ENCODE measurements at places on chromosomes 3 and 15. TPM values are rescaled to one million over a fixed set of nuclear protein-coding genes. Genes with fewer than 3 reads are reported as not detected.
A peak's percentile ranks its signal among the peaks of the same experiment; 100 is the strongest.

The DLL4 gene
- total RNA-seq: 257 TPM

The CRYBG3 gene
- total RNA-seq: 18.5 TPM

The CD86 gene
- total RNA-seq: not detected

The PLAAT1 gene
- total RNA-seq: 1.7 TPM

The LRTM1 gene
- total RNA-seq: not detected

The GPR62 gene
- not detected for total RNA-seq

The PODXL2 gene
- 16.4 TPM for total RNA-seq

The EPHB3 gene
- 4.3 TPM for total RNA-seq

GRCh38 chr3:52530918-52531826 lies 2.5 kb downstream of the NT5DC2 start:
- peaks cover 15% of the 10 kb centered on the region for H3K36me3 ChIP-seq
- H3K27me3 ChIP-seq: peaks cover 32% of the 10 kb centered on the region
- H3K4me1 ChIP-seq: peaks cover 13% of the 10 kb centered on the region
- no peak overlapping the region for H3K27ac ChIP-seq
- DNase-seq: peak; percentile 9
- no peak overlapping the region for H3K4me3 ChIP-seq

GRCh38 chr3:126498929-126499328 lies 18.6 kb downstream of the UROC1 start:
- peaks cover 6% of the 10 kb centered on the region for H3K27me3 ChIP-seq
- H3K36me3 ChIP-seq: no peaks in the 10 kb centered on the region
- H3K4me3 ChIP-seq: no peak overlapping the region

DNA sequence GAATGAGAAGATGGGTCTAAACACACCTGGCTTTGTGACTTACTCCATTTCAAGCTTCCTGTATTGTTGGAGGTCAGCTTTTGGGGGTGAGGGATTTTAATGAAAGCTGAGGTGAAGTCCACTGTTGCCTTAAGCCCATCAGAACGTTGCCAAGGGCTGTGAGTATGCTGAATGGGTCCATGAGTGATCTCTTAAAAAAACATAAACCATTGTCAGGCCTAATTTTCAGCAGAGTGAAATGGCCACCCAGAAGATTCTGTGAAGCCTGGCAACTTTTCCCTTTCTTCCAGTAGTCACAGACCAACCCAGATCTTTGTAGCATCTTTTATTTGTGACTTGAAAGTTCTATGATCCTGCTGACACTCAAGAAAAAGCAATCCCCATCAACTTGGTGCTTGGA lies 87.0 kb downstream of the SMAD3 start:
- peaks cover 25% of the 10 kb centered on the region for H3K4me1 ChIP-seq
- H3K4me3 ChIP-seq: no peak overlapping the region
- no peak for DNase-seq
- no peaks in the 10 kb centered on the region for H3K36me3 ChIP-seq
- H3K27me3 ChIP-seq: peaks cover 2% of the 10 kb centered on the region

GRCh38 chr3:158452334-158452733 lies 118.7 kb upstream of the MLF1 start:
- no peak for DNase-seq
- no peaks in the 10 kb centered on the region for H3K36me3 ChIP-seq
- no peak overlapping the region for H3K27ac ChIP-seq
- H3K4me3 ChIP-seq: no peak overlapping the region
- no peaks in the 10 kb centered on the region for H3K4me1 ChIP-seq

GRCh38 chr3:171417137-171417536 lies 43.1 kb downstream of the TNIK start:
- no peak overlapping the region for H3K4me3 ChIP-seq
- no peaks in the 10 kb centered on the region for H3K27me3 ChIP-seq
- no peaks in the 10 kb centered on the region for H3K36me3 ChIP-seq
- DNase-seq: no peak

GRCh38 chr3:53005854-53006513 lies 39.9 kb downstream of the SFMBT1 start:
- no peaks in the 10 kb centered on the region for H3K36me3 ChIP-seq
- no peak overlapping the region for H3K27ac ChIP-seq
- peaks cover 2% of the 10 kb centered on the region for H3K27me3 ChIP-seq
- no peak for DNase-seq

GRCh38 chr3:94019659-94020058 lies 8.7 kb downstream of the STX19 start:
- DNase-seq: no peak
- no peaks in the 10 kb centered on the region for H3K27me3 ChIP-seq
- no peak overlapping the region for H3K27ac ChIP-seq
- H3K4me3 ChIP-seq: no peak overlapping the region
- no peaks in the 10 kb centered on the region for H3K4me1 ChIP-seq
- H3K36me3 ChIP-seq: no peaks in the 10 kb centered on the region

DNA sequence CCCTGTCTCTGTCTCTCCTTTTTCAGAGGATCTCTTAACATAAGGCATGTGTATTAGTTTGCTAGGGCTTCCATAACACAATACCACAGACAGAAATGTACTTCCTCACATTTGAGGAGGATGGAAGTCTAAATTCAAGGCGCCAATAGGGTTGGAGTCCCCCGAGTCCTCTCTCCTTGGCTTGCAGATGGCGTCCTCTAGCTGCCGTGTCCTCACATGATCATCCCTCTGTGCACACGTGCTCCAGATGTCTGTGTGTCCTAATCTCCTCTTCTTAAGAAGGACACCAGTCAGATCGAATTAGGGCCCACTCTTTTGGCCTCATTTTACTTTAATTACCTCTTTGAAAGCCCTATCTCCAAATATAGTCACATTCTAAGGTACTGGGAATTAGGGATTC lies 23.0 kb upstream of the BFSP2 start:
- H3K27me3 ChIP-seq: peaks cover 9% of the 10 kb centered on the region
- peaks cover 8% of the 10 kb centered on the region for H3K36me3 ChIP-seq
- no peak overlapping the region for H3K27ac ChIP-seq

DNA sequence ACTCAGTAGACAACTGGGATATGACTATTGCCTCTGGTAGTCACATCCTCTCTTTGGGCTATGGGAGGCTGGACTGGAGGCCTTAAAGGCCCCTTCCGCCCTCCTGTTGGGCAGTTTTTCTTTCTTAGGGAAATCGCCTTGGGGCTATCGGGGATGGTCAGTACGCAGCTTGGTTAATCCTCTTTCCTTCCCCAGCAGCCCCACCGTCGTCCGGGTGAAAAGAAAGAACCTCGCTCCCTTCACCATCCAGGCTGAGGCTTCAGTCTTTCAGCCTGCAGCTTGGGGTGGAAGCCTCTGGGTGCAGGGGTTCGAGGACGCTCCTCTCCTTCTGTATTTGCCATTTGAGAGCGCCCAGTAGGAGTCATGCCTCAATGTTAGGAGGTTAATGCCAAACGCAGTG lies 641 bp upstream of the ST6GAL1 start:
- peak overlapping the region; percentile 70 for H3K27ac ChIP-seq
- peaks cover 31% of the 10 kb centered on the region for H3K4me1 ChIP-seq
- no peak for DNase-seq
- peaks cover 6% of the 10 kb centered on the region for H3K27me3 ChIP-seq
- peak overlapping the region; percentile 98 for H3K4me3 ChIP-seq

GRCh38 chr15:42314818-42315217 lies 41.6 kb upstream of the TMEM87A start:
- no peaks in the 10 kb centered on the region for H3K27me3 ChIP-seq
- H3K4me3 ChIP-seq: no peak overlapping the region
- peaks cover 3% of the 10 kb centered on the region for H3K4me1 ChIP-seq

GRCh38 chr15:25240461-25241021 lies 198.3 kb downstream of the UBE3A start:
- H3K4me3 ChIP-seq: no peak overlapping the region
- H3K36me3 ChIP-seq: peaks cover 16% of the 10 kb centered on the region
- H3K4me1 ChIP-seq: no peaks in the 10 kb centered on the region
- peaks cover 10% of the 10 kb centered on the region for H3K27me3 ChIP-seq
- no peak for DNase-seq

DNA sequence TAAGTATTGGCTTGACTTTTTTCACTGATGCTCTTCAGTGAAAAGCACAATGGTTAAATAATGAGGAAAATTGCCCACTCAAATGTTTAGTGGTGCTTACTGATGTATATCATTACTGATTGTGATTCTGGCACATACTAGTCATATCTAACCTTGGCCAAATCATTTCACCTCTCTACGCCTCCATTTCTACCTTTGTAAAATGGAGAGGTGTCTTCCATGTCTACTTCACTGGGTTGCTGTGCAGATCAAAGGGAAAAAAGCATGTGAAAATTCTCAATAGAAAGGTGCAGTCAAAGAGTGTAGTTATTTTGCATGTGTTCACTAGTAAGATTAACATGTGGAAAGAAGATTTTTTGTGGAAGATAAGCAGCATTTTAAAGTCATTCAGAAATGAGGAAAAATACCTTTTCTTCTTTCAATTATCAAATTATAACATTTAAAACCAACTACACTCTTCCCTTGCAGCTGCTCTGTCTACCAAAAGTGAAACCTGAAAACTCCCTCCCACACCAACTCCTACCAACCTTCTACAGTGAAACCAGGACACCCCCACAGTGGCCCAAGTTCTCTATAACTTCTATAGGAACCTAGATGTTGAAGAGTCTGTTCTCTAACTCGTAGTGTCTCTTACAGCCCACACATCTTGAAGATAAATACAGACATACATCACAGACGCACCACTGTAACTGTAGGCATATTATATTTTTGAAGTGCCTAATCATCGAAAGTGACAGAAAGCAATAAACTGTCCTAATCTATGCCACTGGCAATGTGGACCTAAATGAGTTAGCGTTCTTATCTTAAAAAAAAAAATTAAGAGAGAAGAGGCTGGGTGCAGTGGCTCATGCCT lies 1.4 kb downstream of the CD200R1 start:
- no peaks in the 10 kb centered on the region for H3K27me3 ChIP-seq
- no peak overlapping the region for H3K27ac ChIP-seq
- no peak overlapping the region for H3K4me3 ChIP-seq
- H3K4me1 ChIP-seq: no peaks in the 10 kb centered on the region
- no peaks in the 10 kb centered on the region for H3K36me3 ChIP-seq

DNA sequence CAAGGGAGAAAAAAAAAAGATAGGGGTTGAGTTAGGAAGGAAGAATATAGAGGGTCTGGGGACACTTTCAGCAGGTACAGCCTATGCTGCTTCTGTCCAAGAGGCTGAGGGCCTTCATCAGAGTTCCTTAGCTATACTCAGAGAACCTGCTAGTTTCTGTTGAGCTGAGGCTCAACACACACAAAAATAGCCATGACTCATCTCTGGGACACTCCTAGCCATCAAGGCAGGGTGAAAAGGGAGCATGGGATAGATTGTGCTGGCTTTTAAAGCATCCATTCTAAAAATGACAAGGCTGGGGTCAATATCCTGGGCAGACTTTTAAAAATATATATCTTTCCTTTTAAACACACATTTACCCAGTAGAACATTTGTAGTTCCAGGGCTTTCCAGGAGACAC lies 2.8 kb upstream of the RTP2 start:
- no peak overlapping the region for H3K27ac ChIP-seq
- DNase-seq: no peak
- no peaks in the 10 kb centered on the region for H3K36me3 ChIP-seq
- no peak overlapping the region for H3K4me3 ChIP-seq
- H3K4me1 ChIP-seq: no peaks in the 10 kb centered on the region

- H3K27ac ChIP-seq: peak overlapping the region; percentile 34
- peak; percentile 36 for DNase-seq
- peak overlapping the region; percentile 26 for H3K4me3 ChIP-seq
- no peaks in the 10 kb centered on the region for H3K36me3 ChIP-seq
- H3K27me3 ChIP-seq: peaks cover 7% of the 10 kb centered on the region
These were observed 17.9 kb upstream of the SEC13 start for GRCh38 chr3:10338591-10339353.

DNA sequence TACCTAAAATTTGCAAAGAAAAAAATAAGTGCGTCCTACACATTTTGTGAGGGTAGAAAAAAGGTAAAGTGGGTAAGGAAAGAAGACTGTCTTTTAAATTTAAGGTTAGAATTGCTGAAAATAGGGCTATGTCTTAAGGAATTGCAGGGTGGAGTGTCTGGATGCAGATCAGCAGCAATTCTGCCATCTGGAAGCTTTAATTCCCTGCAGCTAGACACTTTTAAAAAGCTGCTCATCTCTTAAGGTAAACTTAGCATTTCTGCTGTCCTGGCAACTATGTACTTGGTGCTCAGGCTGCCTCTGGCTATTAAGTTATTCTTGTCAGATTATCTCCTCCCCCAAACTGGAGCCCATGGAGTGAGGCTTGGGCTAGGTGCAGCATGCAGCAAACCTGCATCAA lies 420.2 kb downstream of the SI start:
- no peak for DNase-seq
- no peaks in the 10 kb centered on the region for H3K27me3 ChIP-seq
- H3K36me3 ChIP-seq: no peaks in the 10 kb centered on the region
- no peak overlapping the region for H3K4me3 ChIP-seq

DNA sequence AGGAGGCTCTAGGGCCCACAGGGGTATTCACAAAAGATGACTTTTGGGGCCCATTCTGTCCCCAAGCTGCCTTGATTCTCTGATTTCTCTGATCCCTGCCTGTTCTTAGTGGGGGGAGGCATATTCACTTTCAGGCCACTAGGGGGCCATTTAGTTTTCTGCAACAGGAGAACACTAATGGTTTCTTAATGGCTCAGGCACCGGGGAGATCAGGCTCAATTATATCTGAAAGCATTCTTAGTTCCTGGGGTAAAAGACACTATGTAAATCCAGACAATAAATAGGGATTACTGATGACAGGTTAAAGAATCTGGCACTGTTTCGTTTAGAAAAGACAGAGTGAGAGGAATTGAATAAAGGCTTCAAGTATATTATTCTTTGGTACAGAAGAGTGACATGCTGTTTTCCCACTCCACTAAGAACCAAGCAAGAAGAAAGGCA lies 2.5 kb upstream of the INAFM2 start:
- DNase-seq: no peak
- no peaks in the 10 kb centered on the region for H3K36me3 ChIP-seq
- no peak overlapping the region for H3K4me3 ChIP-seq

- no peaks in the 10 kb centered on the region for H3K4me1 ChIP-seq
- no peak overlapping the region for H3K4me3 ChIP-seq
- no peak overlapping the region for H3K27ac ChIP-seq
- H3K27me3 ChIP-seq: no peaks in the 10 kb centered on the region
- DNase-seq: no peak
These were observed 79.4 kb upstream of the CNTN3 start for GRCh38 chr3:74693696-74694393.

Data from endothelial cell (in vitro differentiated cells).